ENCODE measurements at places on chromosomes 16 and 17. TPM values are rescaled to one million over a fixed set of nuclear protein-coding genes. Genes with fewer than 3 reads are reported as not detected.
A peak's percentile ranks its signal among the peaks of the same experiment; 100 is the strongest.

C17orf107 gene
- total RNA-seq, result 3.0 TPM

- H3K27me3 ChIP-seq, result no peaks in the 10 kb centered on the region
- peaks cover 39% of the 10 kb centered on the region for H3K4me1 ChIP-seq
- no peak overlapping the region for H3K4me3 ChIP-seq
- DNase-seq, result peak; percentile 38
- H3K27ac ChIP-seq, result peak overlapping the region; percentile 59
Observed at GRCh38 chr16:4648917-4649316, 24.3 kb downstream of the MGRN1 start.

KRT31 gene
- not detected for total RNA-seq

ZDHHC1 gene
- 0.60 TPM for total RNA-seq

SLC5A11 gene
- 0.18 TPM for total RNA-seq

DNA sequence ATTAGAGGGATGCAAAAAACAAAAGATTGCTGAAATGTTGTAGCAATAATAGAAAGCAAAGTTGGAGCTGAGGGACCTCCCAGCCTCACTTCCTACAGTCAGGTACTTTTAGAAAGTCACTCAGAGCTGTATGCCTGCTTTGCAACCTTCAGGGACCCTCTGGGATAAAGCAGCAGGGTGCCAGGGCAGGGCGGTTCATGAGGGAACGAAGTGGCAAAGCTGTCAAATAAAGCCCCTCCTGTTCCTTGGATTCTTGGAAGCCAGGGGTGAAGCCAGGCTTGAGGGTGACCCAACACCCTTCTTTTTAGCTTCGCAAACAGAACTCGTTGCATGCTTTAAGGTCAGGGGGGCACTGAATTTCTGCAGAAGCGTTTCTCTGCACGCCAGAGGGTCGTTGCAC, 767 bp downstream of the ATP2C2 start:
- H3K27me3 ChIP-seq, result peaks cover 50% of the 10 kb centered on the region
- H3K27ac ChIP-seq, result no peak overlapping the region
- peaks cover 5% of the 10 kb centered on the region for H3K4me1 ChIP-seq
- no peak overlapping the region for H3K4me3 ChIP-seq
- DNase-seq, result no peak
- H3K36me3 ChIP-seq, result no peaks in the 10 kb centered on the region

Measured in activated CD8-positive, alpha-beta T cell treated with anti-CD3 and anti-CD28 coated beads for 36 hours (primary cell).